Stimulated activated CD4-positive, alpha-beta T cell treated with anti-CD3 and anti-CD28 coated beads, Interleukin-4, amount 100 ng/mL, for 4 hours (primary cell): ENCODE measurements at places on chromosomes 16 and 17.

GRCh38 chr16:81994485-81994884 is 16.8 kb downstream of the SDR42E1 start:
- no peak for DNase-seq

GRCh38 chr16:58733248-58733670 is 857 bp downstream of the GOT2 start:
- no peak for DNase-seq

DNA sequence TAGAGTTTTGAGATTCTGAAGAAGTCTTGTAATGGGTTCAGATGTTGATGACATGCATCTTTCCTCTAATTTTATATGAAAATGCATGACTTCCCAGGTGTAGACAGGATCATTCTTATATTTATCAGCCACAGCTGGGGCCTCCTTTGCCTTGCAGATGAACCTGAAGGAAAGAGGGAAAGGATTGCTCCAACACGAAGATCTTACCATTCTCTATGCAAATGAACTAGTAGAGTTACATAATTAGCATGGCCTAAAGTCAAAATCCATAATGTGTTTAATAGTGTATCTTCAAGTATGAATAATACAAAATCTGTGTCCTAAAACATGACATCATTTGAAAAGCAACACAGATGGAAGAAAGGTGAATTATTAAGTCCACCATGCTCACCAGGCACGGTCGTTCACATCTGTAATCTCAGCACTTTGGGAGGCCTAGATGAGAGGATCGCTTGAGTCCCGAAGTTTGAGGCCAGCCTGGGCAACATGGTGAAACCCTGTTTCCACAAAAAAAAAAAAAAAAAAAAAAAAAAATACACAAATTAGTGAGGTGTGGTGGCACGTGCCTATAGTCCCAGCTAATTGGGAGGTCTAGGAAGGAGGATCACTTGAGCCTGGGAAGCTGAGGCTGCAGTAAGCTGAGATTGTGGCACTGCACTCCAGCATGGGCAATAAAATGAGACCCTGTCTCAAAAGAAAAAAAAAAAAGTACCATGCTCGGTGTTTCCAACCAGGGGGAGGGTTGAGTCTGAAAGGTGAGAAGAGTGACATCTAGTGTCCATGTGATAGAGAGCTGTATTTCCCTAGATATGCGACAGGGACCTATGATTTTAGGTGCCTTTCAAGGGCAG is 6.3 kb downstream of the VWA3A start:
- no peak for DNase-seq

- no peak for DNase-seq
Observed at GRCh38 chr16:8663192-8664089, 11.0 kb upstream of the ABAT start.

- DNase-seq = no peak
Observed at GRCh38 chr17:58364270-58364942, 12.4 kb upstream of the SUPT4H1 start.

GRCh38 chr17:37148156-37148555 is 199.4 kb downstream of the AATF start:
- DNase-seq = no peak

DNA sequence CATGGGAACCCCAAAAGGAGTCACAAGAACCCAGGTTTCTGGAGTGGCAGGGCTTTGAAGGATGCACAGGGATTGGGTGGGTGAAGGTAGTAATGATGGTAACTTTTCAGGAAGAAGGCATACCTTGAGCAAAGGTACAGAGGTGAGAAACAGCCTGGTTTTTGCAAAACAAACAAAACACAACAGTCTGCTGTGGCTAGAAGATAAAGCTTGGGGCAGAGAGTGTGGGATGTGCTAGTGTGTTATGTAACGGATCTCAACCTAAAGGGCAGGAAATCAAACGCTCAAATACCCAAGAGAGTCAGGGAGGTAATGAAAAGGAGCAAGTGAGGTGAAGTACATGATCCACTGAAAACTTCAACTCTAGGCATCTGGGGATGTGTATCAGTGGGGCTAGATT is 4.6 kb downstream of the PTGES3L start:
- no peak for DNase-seq

GRCh38 chr17:80992948-80993624 is 1.4 kb downstream of the CHMP6 start:
- DNase-seq = no peak
